ENCODE measurements at places on chromosomes 2 and 18. TPM values are rescaled to one million over a fixed set of nuclear protein-coding genes. Genes with fewer than 3 reads are reported as not detected.

- no peaks in the 10 kb centered on the region for H3K4me1 ChIP-seq
- DNase-seq = no peak
- no peak overlapping the region for H3K4me3 ChIP-seq
- no peak overlapping the region for H3K27ac ChIP-seq
- H3K27me3 ChIP-seq = no peaks in the 10 kb centered on the region
- no peaks in the 10 kb centered on the region for H3K36me3 ChIP-seq
Observed at GRCh38 chr2:105625632-105626031, 119.1 kb upstream of the NCK2 start.

- no peak overlapping the region for H3K4me3 ChIP-seq
- no peaks in the 10 kb centered on the region for H3K36me3 ChIP-seq
- no peaks in the 10 kb centered on the region for H3K4me1 ChIP-seq
- no peaks in the 10 kb centered on the region for H3K27me3 ChIP-seq
- no peak for DNase-seq
Observed at GRCh38 chr2:110101901-110102803, 13.5 kb downstream of the MALL start.

GRCh38 chr18:77208964-77209363, 40.7 kb upstream of the GALR1 start:
- no peak for DNase-seq
- H3K27ac ChIP-seq = no peak overlapping the region
- H3K36me3 ChIP-seq = no peaks in the 10 kb centered on the region
- H3K27me3 ChIP-seq = no peaks in the 10 kb centered on the region

DNA sequence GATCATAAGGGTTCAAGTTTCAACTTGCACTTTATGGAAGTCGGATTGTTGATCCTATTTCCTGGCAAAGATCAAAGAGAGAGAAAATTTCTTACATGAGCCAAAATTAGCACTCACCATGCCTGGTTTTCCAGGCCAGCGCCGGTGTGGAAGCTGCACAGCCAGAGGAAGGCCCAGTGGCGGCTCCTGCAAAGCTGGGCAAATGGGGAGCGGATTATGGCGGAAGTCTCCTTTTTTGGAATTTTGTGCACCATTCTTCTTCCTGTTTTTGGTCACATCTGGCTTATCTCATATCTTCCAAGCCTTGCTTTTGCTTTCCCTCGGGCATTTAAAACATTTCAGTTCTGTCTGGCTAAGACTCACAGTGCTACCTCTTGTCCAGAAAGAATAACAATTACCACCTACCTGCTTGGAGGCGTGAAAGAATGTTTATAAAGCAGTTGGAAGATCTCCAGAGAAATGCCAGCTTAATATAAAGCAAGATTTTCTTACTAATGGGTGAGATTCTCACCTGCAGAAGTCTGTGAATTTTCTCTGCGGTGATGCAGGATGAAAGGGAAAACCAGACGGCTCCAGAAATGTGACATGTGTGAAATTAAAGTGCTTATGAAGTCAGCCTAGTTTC, 94.3 kb downstream of the ASAP2 start:
- H3K4me1 ChIP-seq = peaks cover 9% of the 10 kb centered on the region
- H3K36me3 ChIP-seq = no peaks in the 10 kb centered on the region
- DNase-seq = no peak
- H3K27ac ChIP-seq = no peak overlapping the region

The CPO gene
- total RNA-seq = 0.40 TPM

The RTP5 gene
- total RNA-seq = not detected

The UGT1A9 gene
- not detected for total RNA-seq

The TRIM43 gene
- total RNA-seq = not detected

The TCF23 gene
- total RNA-seq = 26.3 TPM

The PTPN2 gene
- 34.7 TPM for total RNA-seq
